ENCODE measurements at places on chromosomes 6 and 20.

- no peak for DNase-seq
These were observed 96.3 kb upstream of the AFDN start for GRCh38 chr6:167730441-167730840.

GRCh38 chr20:10658876-10659632, 14.7 kb downstream of the JAG1 start:
- no peak for DNase-seq

GRCh38 chr6:40163924-40164323, 229.7 kb upstream of the MOCS1 start:
- DNase-seq, result no peak

GRCh38 chr6:3444276-3445088, 12.4 kb downstream of the SLC22A23 start:
- no peak for DNase-seq

- DNase-seq, result no peak
These were observed 94.2 kb downstream of the OLIG3 start for GRCh38 chr6:137399881-137400443.

GRCh38 chr20:49245921-49246740, 26.9 kb downstream of the DDX27 start:
- DNase-seq, result peak; percentile 10

- no peak for DNase-seq
These were observed 345.9 kb downstream of the TAF4 start for GRCh38 chr20:61719691-61720347.

DNA sequence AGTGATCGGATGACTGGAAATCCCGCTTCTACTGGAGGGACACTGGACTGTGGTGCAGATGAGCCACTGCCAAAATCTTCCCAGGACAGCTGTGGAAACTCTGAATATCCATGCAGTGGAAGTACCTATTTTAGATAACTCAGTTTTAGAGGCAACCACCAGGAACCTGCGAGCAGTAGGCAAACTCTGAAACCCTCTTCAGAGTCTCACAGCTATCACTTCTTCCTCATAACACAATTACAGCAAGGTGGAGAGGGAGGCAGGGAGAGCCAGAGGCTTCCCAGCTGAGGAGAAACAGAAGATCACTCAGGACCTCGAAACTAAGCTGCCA, 322.8 kb upstream of the NT5E start:
- DNase-seq, result no peak

Data from fibroblast of skin of left quadriceps (primary cell).